ENCODE measurements at places on chromosomes 2 and 18. TPM values are rescaled to one million over a fixed set of nuclear protein-coding genes. Genes with fewer than 3 reads are reported as not detected.

Gene FHL2
- 669 TPM for polyA plus RNA-seq

GRCh38 chr2:106012001-106012590 lies 182.0 kb downstream of the UXS1 start:
- H3K36me3 ChIP-seq = no peaks in the 10 kb centered on the region
- DNase-seq = no peak
- no peak overlapping the region for H3K4me3 ChIP-seq
- H3K27me3 ChIP-seq = no peaks in the 10 kb centered on the region
- peaks cover 5% of the 10 kb centered on the region for H3K4me1 ChIP-seq
- H3K27ac ChIP-seq = no peak overlapping the region

Gene ASIC4
- 0.03 TPM for polyA plus RNA-seq

DNA sequence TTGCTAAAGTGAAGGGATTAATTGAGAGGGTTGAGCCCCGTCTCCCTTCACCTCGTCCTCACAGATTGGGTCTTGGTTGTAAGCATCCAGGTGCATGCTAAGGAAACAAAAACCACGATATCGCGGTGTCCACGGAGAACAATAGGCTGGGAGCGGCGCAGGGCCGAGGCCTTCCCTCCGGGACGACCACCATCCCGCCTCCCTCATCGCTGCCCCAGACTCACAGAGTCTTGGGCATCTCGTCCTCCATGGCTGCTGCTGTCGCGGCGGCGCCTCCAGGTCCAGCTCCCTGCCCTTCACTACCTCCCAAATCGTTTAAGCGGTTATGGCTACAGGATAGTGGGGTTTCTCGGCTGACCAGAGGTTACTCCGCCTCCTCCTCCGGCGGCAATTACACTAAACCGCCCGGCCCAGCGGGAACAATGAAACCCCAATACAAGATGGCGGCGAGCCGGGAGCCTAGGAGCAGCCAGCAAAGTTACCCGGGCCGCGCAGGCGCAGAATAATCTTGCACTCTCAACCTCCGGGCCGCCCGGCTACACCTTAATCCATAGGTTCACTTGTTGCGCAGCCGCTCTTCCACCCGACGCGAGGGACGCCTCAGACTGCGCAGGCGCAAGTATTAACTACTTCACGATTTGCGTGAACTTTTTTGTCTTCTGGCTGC lies at the start of gene TIA1:
TSS of gene TIA1 (minus strand) at position 448 of the 667 bp plus-strand sequence. CDS start at position 250, 198 bp downstream.
- H3K27me3 ChIP-seq = no peaks in the 10 kb centered on the region
- DNase-seq = peak; percentile 99
- H3K4me3 ChIP-seq = peak within 1 kb of the TSS; percentile 98
- no peaks in the 10 kb centered on the region for H3K36me3 ChIP-seq
- peaks cover 22% of the 10 kb centered on the region for H3K4me1 ChIP-seq

Gene EIF2B4
- polyA plus RNA-seq = 40.2 TPM

Gene BOLL
- not detected for polyA plus RNA-seq

- no peaks in the 10 kb centered on the region for H3K36me3 ChIP-seq
- DNase-seq = no peak
- H3K27me3 ChIP-seq = no peaks in the 10 kb centered on the region
- H3K4me1 ChIP-seq = peaks cover 57% of the 10 kb centered on the region
- no peak overlapping the region for H3K4me3 ChIP-seq
- peak overlapping the region; percentile 41 for H3K27ac ChIP-seq
Measured at GRCh38 chr2:134262684-134263083, 8.8 kb downstream of the MGAT5 start.

DNA sequence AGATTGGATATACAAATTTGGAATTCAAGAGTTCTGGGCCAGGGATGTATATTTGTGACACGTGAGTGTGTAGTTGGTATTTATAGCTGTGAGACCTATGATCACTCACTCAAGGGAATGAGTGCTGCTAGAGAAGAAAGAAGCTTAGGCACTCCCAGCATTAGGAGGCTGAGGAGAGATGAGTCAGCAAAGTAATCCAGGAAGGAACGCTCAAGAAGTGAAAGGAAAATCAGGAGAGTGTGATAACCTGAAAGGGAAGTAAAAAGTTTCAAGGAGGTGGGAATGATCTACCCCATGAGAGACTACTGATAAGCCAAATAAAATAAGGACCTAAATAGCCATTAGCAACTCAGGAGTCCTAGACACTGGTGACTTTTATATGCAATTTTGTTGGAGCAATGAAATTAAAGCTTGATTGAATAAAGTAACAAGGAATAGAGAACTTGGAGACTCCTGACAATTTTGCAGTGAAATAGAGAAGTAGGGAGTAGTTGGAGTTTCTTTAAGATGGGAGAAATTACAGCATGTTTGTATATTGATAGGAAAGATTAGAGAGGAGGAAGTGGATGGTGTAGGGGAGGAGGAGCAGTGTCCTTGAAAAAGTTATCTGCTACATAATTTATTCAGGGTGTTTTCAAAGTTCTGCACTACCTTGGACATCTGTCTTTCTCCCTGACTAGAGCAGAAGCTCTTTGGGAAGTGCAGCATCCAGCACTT lies 89.9 kb downstream of the UBE2E3 start:
- no peaks in the 10 kb centered on the region for H3K27me3 ChIP-seq
- peaks cover 20% of the 10 kb centered on the region for H3K4me1 ChIP-seq
- no peak overlapping the region for H3K27ac ChIP-seq
- H3K36me3 ChIP-seq = no peaks in the 10 kb centered on the region
- no peak for DNase-seq

Gene FNDC4
- 2.0 TPM for polyA plus RNA-seq

Gene ASTL
- 0.14 TPM for polyA plus RNA-seq

- no peak overlapping the region for H3K27ac ChIP-seq
- no peaks in the 10 kb centered on the region for H3K36me3 ChIP-seq
- DNase-seq = no peak
Measured at GRCh38 chr2:133635131-133635530, 66.9 kb upstream of the NCKAP5 start.

DNA sequence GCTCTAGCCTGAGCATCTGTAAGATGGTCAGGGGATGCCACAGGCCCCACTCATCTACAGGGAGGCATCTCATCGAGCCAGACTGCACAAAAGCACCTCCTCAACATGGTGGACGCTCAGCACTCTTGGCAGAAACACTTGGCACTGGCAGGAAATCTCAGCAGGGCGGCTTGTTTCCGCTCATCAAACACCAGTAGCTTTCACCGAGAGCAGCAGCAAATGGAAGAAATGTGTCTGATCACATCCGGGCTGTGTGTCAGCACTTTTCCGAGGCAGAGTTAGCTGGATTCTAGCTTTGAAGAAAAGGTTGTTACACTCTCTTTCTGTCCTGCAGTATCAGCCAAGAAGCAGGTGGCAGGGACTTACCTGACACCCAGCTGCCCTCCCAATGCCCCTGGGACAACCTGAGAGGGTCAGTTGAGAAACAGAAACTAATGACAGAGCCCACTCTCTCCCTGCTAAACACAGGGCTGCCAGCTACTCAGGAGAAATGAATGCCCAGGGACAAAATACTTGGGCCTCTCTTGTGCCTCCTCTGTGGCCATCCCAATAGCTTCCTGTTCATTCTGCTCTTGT lies 68.9 kb upstream of the FZD7 start:
- H3K4me3 ChIP-seq = no peak overlapping the region
- H3K27me3 ChIP-seq = no peaks in the 10 kb centered on the region
- no peaks in the 10 kb centered on the region for H3K36me3 ChIP-seq

GRCh38 chr2:102334486-102334885 lies 21.1 kb upstream of the IL18R1 start:
- H3K27ac ChIP-seq = no peak overlapping the region
- H3K36me3 ChIP-seq = no peaks in the 10 kb centered on the region
- H3K4me3 ChIP-seq = no peak overlapping the region
- DNase-seq = no peak
- H3K27me3 ChIP-seq = no peaks in the 10 kb centered on the region
